NCI-H345 (cell line): ENCODE measurements at places on chromosomes 2 and 18.

DNA sequence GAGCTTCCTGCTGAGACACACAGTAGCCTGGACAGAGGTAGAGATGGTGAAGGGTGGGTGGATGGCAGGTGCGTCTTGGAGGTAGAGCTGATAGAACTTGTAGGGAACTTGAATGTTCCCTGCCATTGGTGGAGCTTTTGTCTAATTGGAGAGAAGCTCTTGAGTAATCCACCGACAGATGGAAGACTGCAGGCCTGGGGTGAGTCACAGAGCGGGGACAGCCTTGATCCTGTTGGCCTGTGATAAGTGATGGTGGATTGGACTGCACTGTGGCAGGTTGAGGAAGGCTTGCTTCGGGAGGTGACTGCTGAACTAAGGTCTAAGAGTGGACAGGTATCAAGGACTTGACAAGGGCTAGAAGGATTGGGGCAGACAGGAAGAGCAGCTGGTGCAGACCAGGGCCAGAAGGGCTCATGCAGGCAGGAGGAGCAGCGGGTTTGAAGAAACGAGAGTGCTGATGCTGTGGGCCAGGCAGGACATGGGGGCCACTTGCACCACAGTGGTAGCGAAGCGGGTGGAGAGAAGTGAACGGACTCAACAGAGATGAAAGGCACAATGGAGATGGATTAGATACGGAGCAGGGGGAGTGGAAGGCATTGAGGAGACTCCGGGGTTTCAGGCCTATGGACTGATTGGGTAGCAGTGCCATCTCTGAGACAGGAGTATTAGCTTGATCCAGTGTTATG, 16.3 kb downstream of the CABLES1 start:
- no peak for DNase-seq

- DNase-seq, result no peak
Measured at GRCh38 chr2:208049441-208049840, 24.1 kb upstream of the PLEKHM3 start.

- no peak for DNase-seq
Measured at GRCh38 chr18:80202264-80202998, 44.9 kb downstream of the PARD6G start.

- peak; percentile 76 for DNase-seq
Measured at GRCh38 chr2:236317938-236318396, 53.8 kb upstream of the ASB18 start.

DNA sequence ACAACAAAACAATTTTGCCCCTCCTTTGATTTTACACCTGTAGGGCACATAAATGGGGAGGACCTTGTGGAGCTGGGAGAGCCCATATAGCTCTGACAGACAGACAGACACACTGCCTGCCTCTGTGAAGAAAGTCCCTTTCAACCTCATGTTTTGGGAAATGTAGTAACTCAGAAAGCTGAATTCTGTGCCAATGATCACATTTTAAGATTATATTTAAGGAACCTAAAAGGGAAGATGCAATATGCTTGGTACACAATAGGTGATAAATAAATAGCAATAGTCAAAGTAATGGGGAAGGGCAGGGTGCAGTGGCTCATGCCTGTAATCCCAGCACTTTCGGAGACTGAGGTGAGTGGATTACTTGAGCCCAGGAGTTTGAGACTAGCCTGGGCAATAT, 446.4 kb upstream of the ID2 start:
- DNase-seq, result no peak

DNA sequence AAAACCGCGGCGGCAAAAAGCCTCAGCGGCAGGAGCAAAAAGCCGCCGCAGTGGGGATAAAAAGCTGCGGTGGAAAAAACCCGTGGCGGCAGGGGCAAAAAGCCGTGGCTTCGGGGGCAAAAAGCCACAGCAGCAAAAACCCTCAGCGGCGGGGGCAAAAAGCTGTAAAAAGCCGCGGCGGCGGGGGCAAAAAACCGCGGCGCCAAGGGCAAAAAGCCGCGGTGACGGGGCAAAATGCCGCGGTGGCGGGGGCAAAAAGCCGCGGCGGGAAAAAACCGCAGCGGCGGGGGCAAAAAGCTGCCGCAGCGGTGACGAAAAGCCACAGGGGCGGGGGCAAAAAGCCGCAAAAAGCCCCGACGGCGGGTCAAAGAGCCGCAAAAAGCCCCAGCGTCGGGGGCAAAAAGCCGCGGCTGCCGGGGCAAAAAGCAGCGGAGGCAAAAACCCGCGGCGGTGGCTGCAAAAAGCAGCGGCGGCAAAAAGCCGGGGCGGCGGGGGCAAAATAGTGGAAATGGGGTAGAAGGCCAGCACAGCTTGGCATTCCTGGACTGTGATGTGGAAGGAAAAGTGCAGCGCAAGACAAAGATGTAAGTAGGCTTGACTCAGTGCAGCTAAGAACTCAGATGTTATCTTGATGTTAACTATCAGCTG, 151.8 kb downstream of the ANKRD30BL start:
- no peak for DNase-seq

DNA sequence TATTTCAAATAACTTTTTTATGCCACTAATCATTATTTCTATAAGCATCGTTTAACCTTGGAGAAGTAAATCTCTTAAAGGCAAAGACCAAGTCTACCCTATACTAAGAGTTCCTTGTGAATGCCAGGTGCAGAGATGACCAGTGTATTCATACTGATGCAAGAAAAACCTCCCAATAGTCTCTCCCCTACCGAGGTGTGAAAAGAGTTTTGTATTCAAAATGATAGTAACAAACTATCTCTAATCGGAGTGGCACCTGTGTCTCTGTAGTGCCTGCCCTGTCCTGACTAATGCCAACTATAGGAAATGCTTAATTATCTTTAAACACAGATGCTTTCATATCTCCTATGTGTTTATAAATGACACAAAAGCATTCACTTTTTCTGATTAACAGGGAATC, 798.5 kb downstream of the TRIB2 start:
- no peak for DNase-seq

GRCh38 chr2:210226223-210226622, 976 bp upstream of the ACADL start:
- DNase-seq, result no peak

GRCh38 chr18:27860011-27860410, 316.9 kb downstream of the CDH2 start:
- DNase-seq, result peak; percentile 28

DNA sequence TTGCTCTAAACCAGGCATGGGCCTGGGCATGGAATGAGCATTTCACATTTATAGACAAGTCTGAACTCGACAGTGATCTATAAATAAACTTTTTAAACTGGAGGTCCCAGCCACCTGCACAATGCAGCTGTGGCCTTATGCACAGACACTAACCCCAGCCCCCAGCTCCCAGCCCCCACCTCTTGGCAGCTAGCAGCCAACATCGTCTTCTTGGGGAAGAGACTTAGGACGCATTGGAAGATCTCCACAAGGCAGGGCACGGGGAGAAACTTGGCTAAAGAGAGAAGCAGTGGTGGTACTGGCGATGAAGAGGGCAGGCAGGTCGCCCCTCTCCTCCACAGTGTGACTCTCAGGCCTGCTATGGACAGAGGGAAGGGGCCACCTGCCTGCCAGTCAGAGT, 213.2 kb downstream of the ANAPC1 start:
- no peak for DNase-seq

- DNase-seq, result peak; percentile 44
Measured at GRCh38 chr2:218323526-218324472, 31.5 kb upstream of the TMBIM1 start.

- DNase-seq, result peak; percentile 47
Measured at GRCh38 chr2:159614534-159615366, 1.6 kb downstream of the BAZ2B start.

GRCh38 chr2:30031184-30031583, 109.8 kb upstream of the ALK start:
- DNase-seq, result no peak

GRCh38 chr2:63058921-63059792, 8.5 kb downstream of the OTX1 start:
- no peak for DNase-seq

GRCh38 chr2:116809109-116809508, 1005.4 kb upstream of the DDX18 start:
- no peak for DNase-seq

- no peak for DNase-seq
Measured at GRCh38 chr2:2413525-2413924, 82.5 kb upstream of the MYT1L start.

DNA sequence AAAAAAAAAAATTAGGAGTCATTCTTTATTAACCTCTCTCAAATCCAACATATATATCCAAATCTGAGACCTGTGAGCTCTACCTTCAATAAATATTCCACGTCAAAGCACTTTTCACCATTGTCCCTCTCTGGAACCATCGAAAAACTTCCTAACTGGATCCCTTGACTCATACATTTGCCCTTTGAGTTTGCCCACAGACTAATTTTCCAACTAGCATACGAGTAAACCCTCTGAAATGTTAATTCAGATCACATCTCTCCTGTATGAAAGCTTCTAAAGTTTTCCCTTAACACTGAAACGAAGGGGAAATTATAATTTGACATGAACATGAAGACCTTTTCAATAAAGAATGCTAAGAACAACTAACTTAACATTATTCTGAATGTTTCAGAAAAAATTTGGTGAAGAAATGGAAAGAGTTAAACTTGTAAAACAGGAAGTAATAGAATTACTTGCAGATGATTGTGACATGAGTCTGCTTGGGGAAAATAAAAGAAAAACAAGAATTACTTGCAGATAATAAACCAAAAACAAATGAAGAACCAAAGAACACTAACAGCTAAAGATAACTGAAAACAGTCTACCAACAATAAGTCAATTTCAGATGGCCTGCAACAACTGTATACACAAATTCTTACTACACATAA, 110.6 kb downstream of the C2orf74 start:
- DNase-seq, result no peak

GRCh38 chr18:63544017-63544416, 1.8 kb downstream of the SERPINB12 start:
- no peak for DNase-seq

DNA sequence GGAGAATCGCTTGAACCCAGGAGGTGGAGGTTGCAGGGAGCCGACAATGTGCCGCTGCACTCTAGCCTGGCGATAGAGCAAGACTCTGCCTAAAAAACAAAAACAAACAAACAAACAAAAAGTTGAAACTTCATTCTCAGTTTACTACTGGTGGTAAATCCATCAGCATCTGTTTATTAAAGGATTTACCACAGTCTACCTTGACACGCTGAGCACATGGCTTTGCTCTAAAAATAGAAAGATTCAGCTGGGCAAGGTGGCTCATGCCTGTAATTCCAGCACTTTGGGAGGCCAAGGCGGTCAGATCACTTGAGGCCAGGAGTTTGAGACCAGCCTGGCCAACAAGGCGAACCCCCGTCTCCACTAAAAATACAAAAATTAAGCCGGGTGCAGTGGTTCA, 201.3 kb downstream of the TGIF1 start:
- no peak for DNase-seq

- DNase-seq, result peak; percentile 71
Measured at GRCh38 chr18:79258447-79258846, 137.3 kb upstream of the NFATC1 start.

DNA sequence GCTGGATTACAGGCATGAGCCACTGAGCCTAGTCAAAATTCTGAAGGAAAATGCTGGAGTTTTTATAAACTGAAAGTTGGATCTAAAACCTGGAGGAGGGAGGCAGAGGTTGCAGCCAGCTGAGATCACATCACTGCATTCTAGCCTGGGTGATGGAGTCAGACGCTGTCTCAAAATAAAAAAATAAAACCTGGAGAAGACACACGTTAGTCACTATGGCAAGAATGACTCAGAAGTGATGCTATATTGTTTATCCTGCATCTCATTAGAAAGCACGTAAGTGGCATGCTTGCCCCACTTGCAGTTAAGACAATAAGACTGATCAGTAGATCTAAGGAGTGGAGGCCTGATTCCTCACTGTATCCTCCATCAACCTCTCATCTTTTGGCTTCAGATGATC, 106.6 kb upstream of the STON1 start:
- DNase-seq, result no peak

- no peak for DNase-seq
Measured at GRCh38 chr2:135454608-135455007, 76.4 kb downstream of the ZRANB3 start.

- DNase-seq, result peak; percentile 46
Measured at GRCh38 chr2:28643911-28644334, 107.7 kb upstream of the PPP1CB start.

GRCh38 chr2:16665748-16666448, at the start of gene CYRIA:
TSS of gene CYRIA (minus strand) at chr2:16665834. CDS start at chr2:16588119, 77,715 bp downstream.
- DNase-seq, result peak; percentile 51

DNA sequence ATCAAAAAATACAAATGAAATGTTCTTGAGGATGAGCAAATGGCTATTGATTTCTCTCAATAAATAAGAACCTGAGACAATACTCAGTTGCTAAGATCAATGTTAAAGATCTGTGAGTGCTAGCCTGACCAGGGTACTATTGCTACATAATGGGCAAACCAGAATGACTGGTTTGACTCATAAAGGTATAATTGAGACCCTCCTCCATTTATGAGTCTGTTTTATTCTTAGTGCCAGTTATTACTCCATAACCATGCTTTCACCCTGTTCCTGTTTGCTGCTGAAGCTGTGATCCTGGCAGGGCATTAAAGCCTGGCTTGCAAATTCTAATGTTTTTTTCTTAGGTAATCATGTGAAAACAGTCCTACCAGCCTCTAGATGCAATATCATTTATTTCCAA, 56.6 kb upstream of the PPM1B start:
- no peak for DNase-seq

DNA sequence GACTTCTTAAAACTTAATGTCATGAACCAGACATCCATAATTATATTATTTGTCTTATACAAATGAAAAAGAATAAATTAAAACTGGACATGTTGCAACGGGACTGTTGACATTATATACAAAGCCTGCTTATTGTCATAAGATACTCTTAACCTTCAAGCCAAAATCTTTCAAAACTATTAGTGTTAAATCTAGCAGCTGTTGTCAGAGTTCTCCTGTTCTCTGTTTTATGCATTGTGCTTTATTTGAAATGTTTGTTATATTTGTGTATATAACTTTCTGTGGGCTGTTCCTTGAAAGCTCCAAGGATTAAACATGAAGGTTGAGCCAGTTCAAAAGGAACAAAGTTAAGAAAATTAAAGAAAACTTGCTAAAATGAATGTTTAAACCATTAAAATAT, 335.5 kb upstream of the NT5C1B start:
- DNase-seq, result no peak

GRCh38 chr2:134199123-134199522, 54.7 kb upstream of the MGAT5 start:
- DNase-seq, result no peak

DNA sequence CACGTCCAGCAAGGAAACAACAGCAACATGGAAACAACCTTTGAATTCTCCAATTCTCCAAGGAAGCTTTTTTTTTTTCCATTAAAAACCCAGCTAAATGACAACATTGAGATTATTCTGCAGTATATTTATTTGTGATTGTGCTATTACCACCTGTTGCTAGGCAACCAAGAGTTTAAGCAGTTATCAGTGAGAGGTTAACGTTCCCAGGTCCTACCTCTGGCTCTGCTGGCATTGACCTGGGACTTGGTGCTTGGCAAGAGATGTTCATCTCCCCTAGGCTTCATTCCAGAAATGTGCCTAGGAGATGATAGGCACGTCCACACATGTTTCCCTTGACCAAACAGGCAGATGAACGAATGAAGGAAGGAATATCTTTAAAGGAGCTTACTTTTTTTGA, 157.0 kb downstream of the TDRD15 start:
- DNase-seq, result no peak

- DNase-seq, result no peak
Measured at GRCh38 chr18:67239826-67240225, 276.7 kb downstream of the DSEL start.

- DNase-seq, result no peak
Measured at GRCh38 chr2:29583104-29583503, 338.3 kb downstream of the ALK start.

- peak; percentile 35 for DNase-seq
Measured at GRCh38 chr2:67922080-67922785, 140.6 kb downstream of the C1D start.
